Tongue (tissue), 3 donors: ENCODE measurements at places on chromosomes 6 and 20. TPM values are rescaled to one million over a fixed set of nuclear protein-coding genes. Genes with fewer than 3 reads are reported as not detected.
A peak's percentile ranks its signal among the peaks of the same experiment; 100 is the strongest.

B3GAT2 gene
- under 0.01 TPM for total RNA-seq

- no peak for DNase-seq
These were observed 6.0 kb upstream of the SLC2A10 start for GRCh38 chr20:46703435-46703834.

VAPB gene
- 37.5 TPM for total RNA-seq

GRCh38 chr6:34560366-34561226, 4.5 kb upstream of the SPDEF start:
- DNase-seq = peak; percentile 47

SLC35F1 gene
- 6.3 TPM for total RNA-seq

DNA sequence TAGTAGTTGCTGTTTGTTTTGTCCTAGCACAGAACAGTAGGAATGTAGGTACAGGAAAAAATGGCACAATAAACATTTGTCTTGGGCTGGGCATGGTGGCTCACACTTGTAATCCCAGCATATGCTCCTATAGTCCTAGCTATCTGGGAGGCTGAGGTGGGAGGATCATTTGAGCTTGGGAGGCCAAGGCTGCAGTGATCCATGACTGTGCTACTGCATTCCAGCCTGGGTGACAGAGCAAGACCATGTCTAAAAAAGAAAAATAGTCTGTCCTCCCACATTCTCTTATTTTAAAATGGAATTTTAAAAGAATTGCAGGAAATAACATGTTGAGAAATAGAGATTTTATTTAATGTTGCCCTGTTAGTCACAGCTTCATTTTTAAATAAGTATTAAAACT, 87.8 kb downstream of the ANKRD6 start:
- no peak for DNase-seq

DNA sequence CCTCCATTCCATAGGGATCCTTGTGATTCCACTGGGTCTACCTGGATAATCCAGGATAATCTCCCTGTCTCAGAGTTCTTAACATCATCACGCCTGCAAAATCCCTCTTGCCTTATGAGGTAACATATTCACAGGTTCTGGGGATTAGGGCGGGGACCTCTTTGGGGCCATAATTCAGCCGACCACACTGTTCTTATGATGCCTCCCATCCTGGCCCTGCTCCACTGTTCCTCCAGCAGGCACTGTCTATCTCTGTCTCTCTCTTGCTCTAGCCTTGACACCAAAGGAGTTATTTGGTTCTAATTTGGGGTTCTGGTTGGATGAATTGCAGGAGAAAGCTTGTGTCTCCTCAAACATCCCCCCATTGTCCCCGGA, 168.1 kb downstream of the NFATC2 start:
- DNase-seq = no peak

FAM83B gene
- 13.8 TPM for total RNA-seq

DNA sequence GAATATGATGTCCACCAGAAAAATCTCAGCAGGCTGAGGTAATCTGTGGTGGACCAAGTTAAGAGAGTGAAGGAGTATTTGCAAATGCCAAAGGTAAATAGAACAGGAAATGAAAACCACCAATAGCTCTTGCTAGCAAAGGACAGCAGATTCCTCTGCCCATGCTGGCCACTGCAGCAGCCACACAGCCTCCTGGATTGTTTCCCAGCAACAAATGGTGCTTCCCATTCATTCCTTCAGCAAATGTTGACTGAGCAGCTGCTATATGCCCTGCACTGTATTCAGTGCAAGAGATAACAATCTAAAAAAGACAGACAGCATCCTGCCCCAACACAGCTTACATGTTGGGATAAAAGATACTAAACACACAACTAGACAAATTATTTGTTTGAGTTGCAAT, 11.0 kb downstream of the ROS1 start:
- peak; percentile 24 for DNase-seq

DNA sequence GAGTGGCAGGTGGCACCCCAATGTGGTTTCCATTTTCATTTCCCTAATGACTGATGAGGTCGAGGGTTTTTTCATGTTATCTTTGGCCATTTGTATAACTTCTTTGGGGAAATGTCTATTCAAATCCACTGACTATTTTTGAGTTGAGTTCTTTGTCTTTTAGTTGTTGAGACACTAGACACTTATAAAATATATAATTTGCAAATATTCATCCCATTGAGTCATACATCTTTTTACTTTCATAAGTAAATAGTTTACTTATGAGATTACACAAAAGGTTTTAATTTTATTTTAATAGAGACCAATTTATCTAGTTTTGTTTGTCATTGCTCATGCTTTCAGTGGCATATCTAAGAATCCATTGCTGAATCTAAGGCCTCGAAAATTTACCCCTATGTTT, 49.5 kb downstream of the THBS2 start:
- no peak for DNase-seq

ANKRD66 gene
- total RNA-seq = 0.31 TPM

- no peak for DNase-seq
These were observed 109.9 kb downstream of the UTRN start for GRCh38 chr6:144395014-144395413.

HLA-DPB1 gene
- total RNA-seq = 9.9 TPM

MYCT1 gene
- 26.0 TPM for total RNA-seq

ARMH2 gene
- total RNA-seq = not detected

GRCh38 chr20:1108437-1108920, 9.9 kb upstream of the PSMF1 start:
- peak; percentile 55 for DNase-seq

GRCh38 chr20:51315390-51315789, 227.1 kb downstream of the NFATC2 start:
- DNase-seq = no peak

DNA sequence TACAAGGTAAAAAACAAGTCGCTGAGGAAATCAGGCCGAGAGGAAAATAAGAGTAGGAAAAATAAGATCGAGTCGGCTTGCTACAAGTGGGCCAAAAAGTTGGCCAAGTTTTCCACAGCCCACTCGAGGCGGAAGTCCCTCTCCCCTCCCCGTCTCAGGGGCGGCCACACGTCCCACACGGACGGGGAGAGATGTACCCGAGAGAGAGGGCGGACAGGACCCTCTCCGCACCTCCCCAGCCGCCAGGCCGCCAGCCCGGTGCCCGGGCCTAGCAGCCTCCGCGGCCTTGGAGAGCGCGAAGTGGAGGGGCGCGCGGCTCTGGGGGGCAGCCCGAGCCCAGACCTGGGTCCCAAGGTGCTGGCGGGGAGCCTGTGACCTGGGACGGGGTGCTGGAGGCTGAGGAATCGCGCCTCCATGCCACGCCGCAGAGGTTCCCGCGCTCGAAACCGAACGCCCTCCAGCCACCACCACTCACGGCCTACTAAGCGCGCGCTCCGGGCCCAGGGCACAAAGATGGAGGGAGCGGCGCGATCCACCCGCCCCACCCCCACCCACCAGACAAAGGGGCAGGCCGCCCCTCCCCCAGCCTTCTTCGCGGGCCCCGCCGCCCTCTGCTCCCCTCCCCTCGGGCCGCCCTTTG, 1.9 kb upstream of the HMGA1 start:
- peak; percentile 9 for DNase-seq

DNA sequence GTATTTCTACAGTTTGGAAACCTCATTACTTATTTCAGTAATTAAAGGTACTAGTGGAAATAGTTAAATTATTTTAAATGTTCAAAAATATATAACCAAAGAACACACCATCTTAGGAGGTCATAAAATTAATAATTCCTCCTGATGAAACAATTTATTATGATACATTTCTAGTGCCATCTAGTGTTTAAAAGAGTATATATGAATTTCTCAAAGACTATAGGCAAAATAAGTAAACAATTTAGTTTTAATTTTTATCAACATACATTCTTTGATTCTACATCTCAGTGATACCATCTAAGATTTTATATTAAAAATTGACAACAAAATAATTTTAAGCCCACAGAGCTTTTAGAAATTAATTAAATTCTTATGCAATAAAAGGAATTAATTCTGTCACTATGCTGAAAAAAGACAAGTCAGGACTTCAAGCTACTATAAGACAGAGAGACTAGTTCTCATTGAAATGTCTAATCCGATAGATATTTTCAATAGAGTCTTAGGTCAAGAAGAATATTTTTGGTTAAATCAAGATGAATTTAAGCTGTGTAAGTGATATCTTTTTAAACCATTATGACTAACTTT, 107.8 kb upstream of the RNF217 start:
- DNase-seq = peak; percentile 9

ADTRP gene
- not detected for total RNA-seq

DNA sequence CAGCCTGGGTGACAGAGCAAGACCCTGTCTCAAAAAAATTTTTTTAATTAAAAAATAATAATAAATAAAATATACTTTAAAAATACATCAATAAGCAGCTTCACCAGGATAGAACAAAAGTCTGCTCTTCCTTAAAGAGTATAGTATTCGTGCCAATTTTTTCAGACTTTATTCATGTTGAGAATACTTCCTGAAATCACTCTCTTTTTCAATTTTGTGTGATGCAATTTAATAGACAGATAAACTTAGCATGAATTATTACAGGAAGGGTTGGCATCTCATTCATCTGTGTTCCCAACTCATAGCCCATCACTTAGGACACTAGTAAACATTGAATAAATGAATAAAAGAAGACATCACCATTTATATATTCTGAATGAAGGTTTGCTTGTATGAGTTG, 52.4 kb downstream of the IPCEF1 start:
- no peak for DNase-seq

SLC17A5 gene
- total RNA-seq = 18.2 TPM

DNA sequence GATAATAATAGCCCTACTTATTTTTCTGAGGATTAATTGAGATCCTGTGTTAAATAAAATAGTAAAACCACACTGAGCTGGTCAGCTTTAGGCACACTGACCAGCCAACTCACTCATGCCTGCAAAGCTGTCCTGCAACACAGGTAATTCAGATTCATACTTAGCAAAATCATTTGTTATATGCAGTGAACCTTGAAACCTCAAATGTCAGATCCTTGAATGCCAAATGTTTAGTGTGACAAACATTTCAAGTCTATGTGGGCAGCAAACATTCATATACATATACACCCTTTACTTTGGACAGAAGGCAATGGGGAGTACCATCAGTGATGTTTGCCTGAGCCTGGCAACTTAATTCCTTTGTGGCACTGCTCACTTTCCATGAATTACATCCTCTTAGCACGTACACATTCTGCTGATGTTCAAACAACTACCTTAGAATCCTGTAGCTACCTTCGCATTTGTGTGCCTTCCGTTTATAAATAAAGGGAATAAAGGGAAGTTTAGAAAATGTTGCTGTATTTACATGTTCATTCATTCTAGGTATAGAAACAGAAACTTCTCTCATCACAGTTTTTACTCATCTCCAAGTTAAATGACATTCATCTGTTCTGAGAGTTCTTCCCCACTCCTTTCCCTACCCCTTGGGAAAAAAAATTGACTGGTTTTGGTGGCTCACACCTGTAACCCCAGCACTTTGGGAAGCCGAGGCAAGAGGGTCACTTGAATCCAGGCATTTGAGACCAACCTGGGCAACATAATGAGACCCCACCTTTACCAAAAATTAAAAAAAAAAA, 140.8 kb downstream of the ZFAND3 start:
- no peak for DNase-seq

DNA sequence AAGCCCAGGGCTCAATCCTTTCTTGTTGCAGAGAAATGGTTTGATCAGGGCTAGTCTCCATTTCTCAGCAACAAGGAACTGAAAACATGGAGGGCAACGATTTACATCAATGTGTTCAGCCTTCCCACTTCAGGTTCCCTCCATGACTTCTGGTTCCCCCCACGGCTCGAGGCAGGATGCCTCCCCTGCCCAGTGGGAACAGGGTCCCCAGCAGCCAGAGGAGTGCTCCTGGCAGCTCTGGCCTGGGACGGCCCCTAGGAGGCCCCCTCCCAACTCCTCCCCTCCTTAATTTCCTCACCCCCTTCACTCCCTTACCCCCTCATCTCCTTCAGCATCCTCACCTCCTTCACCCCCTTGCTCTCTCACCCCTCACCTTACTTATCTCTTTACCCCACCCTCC, 283.8 kb downstream of the CDC5L start:
- DNase-seq = no peak
